ENCODE measurements at places on chromosomes 5 and 9. TPM values are rescaled to one million over a fixed set of nuclear protein-coding genes. Genes with fewer than 3 reads are reported as not detected.

DNA sequence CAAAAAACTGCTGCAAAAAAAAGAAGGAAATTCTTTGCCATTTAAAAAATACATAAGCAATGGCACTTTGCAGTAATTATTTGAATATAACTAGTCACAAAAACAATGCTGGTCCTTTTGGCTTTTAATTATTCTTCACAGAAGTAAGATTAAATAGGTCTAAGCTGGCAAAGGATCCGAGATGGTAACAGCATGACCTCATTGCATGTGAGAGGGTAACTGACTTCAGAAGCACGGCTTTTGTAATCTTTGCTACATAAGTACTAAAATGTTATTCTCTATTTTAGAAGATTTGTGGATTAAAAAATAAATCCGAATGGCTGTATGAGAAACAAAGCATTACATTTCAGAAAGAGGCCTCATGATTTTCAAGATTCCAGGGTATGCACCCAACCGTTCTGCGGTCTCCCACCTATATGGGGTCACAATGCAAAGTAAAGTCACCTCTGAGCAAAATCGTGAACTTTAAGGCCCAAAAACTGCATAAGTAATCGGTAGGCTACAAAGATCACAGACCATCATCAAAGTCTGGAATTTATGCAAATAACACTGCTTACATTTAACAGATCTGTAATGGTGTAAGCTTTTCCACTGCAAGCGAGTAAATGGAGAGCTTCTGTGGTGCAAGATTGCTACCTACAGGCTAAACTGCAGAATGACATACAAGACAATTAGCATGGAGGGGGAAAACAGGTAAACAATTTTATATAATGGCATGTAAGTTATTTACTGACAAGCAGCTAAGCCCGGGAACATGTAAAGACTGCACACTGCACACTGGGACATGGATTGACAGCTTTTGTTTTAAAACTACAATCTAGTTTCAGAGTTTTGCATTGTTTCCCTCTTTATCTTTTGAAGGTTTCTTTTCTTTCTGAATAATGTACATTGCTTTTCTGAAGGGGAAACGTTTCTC lies 231.6 kb downstream of the SLF1 start:
- no peak for DNase-seq

DNA sequence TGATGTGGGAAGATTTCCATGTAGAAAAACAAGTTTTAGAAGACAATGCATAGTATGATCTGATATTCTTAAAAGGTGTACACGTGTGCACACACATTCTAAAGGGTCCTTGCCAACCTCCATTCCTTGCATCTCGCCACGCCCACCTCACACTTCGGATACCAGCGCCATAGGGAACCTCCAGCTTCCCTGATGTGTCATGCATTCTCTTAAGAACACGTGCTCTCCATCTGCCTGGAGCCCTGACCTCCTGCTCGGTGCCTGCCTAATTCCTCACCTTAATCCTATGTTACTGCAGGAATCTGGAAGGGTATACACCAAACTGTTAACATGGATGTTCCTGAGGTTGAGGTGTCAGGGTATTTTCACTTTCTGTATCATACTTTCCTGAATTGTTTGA lies 63.1 kb downstream of the PTCD2 start:
- DNase-seq, result no peak

ARL14EPL gene
- not detected for total RNA-seq

DNA sequence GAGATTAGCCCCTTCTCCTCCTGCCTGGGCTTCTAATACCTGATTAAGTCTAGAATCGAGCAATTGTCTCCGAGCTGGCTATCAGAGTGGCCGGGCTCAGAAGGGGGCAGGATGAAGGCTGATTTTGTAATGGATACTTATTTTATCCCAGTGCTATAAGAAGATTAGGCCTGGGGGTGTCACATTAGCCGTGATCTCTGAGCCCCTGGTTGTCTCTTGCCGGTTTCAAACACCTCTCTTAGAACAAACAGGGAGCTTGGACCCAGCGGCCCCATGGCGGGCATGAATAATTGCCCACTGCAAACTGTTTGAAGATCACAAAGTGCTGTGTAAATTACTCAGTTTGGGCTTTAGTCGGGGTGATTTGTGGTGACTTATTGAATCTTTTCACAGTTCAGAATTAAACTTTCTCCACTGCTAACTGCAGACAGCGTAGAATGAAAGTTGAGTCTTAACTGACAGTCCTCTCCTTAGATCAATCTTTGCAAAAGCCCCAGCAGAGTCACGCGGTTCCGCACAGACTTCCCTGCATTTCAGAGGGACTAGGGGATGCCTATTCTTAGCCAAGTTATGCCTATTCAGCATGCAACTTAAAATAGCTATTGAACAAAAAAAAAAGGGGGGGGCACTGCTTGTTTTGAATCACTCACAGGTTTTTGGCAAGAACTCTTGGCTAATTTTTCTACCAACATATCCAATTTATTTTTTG lies 200.6 kb upstream of the IRX1 start:
- DNase-seq, result no peak

DNA sequence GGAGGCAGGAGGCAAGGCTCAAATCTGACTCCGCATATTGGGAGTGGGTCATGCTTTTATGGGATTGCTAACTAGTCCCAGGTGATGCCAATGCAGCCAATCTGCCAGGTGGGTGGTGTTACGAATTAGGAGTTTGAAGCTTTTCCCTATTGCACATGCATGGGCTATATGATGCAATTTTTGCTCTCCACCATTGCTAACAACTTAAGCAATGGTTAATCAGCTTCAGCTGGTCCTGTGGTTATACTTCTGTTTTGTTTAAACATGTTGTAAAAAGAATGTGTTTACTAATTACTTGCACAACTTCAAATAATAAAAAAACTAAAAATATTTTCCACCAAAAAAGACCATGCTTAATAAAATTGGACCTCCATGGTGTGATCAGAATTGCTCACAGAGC lies 55.7 kb downstream of the SHC3 start:
- no peak for DNase-seq

VLDLR gene
- 28.8 TPM for total RNA-seq

DNA sequence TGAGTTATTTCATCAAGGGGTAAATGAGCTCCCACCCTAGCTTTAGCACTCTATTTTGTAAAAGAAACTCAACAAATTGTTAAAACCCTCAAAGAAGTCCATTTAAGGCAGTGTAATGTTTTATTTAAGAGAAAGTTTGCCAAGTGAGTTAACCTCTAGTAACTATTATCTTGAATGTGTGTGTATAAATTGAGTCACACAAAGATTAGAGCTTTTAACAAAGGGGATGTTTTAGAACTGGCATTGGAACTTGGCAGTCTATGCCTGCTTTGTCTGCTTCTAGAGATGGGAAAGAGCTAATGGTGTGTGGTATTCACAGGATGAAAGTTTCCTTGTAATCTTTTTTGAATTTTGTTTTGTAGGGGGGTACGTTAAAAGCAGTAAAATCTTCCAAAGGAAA lies 33.2 kb downstream of the KDM3B start:
- no peak for DNase-seq

GRCh38 chr9:92141144-92142129 lies 26.2 kb upstream of the SPTLC1 start:
- peak; percentile 51 for DNase-seq

GFM2 gene
- 44.8 TPM for total RNA-seq

GRCh38 chr5:31678180-31678579 lies 39.2 kb downstream of the PDZD2 start:
- peak; percentile 29 for DNase-seq

GRCh38 chr5:159601216-159601615 lies 270.9 kb upstream of the IL12B start:
- DNase-seq, result no peak

GRCh38 chr5:61817472-61818326 lies 485.6 kb downstream of the ZSWIM6 start:
- DNase-seq, result peak; percentile 58

DNA sequence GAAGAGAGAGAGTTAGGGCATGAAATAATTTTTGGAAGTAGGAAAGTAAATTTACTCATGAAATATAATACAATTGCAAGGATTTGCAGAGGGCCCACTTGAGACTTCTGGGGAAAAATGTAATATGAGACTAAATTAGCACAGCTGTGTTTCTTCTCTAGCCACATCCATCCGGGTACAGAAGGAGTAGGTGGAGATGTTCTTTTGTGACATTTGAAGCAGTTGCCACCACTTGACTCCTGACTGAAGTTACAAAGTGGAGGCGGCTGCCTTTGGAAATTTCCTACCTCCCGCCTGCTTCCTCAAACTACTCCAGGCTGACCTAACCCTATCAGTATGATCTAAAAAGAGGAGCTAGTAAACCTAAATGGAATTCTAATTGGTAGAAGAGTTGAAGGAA lies 58.1 kb upstream of the SHISAL2B start:
- no peak for DNase-seq

GABRA1 gene
- total RNA-seq, result not detected

- DNase-seq, result no peak
Measured at GRCh38 chr9:127531676-127532075, 80.4 kb downstream of the LRSAM1 start.

GRCh38 chr9:111943200-111943599 lies 46.6 kb downstream of the UGCG start:
- no peak for DNase-seq

GRCh38 chr5:28017178-28017577 lies 978.8 kb upstream of the CDH9 start:
- DNase-seq, result no peak

DNA sequence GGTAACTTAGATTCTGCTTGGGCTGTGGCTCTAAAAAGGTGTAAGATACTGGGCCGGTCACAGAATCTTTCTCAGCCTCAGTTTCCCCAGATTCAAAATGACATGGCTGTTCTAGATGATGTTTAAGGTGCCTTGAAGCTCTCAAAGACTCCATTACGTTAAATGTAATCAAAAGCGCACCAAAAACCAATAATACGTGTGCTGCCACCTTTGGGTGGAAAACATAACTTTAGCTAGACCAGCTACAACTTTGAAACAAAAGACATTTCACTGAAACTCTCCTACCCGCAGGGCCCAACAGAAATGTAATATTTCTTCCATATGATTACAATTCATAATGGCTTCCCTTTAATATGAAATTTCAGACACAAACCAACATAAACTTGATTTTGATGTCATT lies 35.0 kb upstream of the PCSK5 start:
- no peak for DNase-seq

DNA sequence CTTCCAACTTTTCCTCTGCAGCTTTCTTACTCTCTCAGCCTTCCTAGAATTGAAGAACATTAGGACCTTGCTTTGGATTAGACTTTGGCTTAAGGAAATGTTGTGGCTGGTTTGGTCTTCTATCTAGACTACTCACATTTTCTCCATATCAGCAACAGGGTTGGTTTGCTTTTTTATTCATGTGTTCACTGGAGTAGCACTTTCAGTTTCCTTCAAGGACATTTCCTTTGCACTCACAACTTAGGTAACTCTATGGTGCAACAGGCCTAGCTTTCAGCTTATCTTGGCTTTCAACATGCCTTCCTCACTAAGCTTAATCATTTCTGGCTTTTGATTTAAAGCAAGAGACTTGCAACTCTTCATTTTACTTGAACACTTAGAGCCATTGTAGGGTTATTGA lies 153.1 kb downstream of the CCDC192 start:
- DNase-seq, result no peak

GRCh38 chr9:15344191-15344590 lies 37.2 kb upstream of the TTC39B start:
- no peak for DNase-seq

DNA sequence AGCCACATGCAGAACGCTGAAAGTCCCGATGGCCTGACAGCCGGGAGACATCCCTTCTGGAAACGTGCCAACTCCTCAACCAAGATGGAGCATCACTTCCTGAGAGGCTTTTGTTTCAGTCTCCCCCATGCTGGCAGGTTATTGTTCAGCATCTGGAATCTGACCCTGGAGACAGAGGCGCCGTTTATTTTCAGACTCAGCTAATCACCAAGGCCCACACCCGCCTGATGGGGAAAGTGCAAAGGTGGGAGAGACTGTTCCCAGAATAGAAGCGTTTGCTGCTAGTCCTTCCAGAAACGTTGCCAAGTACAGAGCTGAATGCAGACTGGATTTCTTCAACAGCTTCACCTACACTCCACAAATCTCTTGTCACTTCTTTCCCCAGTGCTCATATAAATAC lies 41.8 kb upstream of the S1PR3 start:
- no peak for DNase-seq

- DNase-seq, result peak; percentile 43
Measured at GRCh38 chr9:504921-505740, 290.5 kb downstream of the DOCK8 start.

- no peak for DNase-seq
Measured at GRCh38 chr5:177070536-177071191, 16.1 kb upstream of the FGFR4 start.

DNA sequence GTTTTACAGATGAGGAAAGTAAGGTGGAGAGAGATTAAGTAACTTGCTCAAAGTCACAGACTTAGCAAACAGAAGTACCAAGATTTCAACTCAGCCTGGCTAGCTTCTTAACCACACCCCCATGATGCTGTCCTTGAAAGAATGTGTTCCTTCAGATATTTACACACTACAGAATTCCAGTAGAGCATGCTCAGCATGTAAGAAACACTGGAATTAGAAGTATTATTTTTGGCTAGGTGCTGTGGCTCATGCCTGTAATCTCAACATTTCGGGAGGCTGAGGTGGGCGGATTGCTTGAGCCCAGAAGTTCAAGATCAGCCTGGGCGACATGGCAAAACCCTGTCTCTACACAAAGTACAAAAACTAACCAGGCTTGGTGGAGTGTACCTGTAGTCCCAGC lies 142.4 kb downstream of the EDIL3 start:
- no peak for DNase-seq

PLAC8L1 gene
- total RNA-seq, result 2.2 TPM

SLC36A1 gene
- 117 TPM for total RNA-seq

GRCh38 chr9:121289026-121289771 lies 21.2 kb downstream of the GSN start:
- no peak for DNase-seq

CTNND2 gene
- 134 TPM for total RNA-seq

PHYHD1 gene
- total RNA-seq, result 4.4 TPM

GRCh38 chr9:72586388-72587130 lies 65.2 kb downstream of the TMC1 start:
- no peak for DNase-seq

OXCT1 gene
- total RNA-seq, result 24.7 TPM

DNA sequence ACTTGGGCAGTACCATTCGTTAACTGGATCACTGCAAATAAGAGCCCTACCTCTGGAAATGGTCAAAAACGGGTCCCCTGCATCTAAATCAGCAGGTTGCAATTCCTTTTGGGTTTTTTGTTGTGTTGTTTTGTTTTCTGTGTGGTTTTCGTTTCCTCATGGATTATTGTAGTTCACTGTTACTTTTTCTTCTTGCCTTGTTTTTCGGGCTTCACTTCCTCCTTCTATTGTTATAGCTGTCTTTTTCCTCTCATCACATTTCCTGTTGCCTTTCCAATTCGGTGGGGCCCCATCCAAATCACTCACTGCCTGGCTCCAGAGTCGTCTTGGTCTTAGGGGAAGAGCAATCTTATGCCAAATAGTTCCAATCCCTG lies 8.7 kb upstream of the SSBP2 start:
- DNase-seq, result no peak

DNA sequence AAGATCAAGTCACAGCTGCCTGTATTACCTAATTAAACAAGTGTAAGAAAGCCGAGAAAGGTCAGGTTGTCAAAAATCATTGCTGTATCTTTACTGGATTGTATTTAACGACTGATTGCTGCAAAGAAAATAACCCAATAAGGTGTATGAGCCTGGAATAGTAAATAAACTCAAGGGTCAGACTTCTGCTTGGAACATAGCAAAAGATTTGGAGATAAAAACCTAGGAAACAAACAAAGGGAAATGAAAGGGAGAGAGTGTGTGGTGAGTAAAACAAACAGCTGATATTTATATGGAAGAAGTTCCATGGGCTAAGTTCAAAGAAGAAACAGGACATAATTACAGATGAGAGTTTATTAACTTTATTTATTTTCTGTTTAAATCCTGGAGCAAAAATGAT lies 354.0 kb downstream of the TLR4 start:
- no peak for DNase-seq
